Activated naive CD4-positive, alpha-beta T cell treated with anti-CD3 and anti-CD28 coated beads for 36 hours (primary cell): ENCODE measurements at places on chromosomes 4 and X.

- peak; percentile 51 for DNase-seq
Measured at GRCh38 chr4:184163813-184164212, 53.9 kb downstream of the ENPP6 start.

DNA sequence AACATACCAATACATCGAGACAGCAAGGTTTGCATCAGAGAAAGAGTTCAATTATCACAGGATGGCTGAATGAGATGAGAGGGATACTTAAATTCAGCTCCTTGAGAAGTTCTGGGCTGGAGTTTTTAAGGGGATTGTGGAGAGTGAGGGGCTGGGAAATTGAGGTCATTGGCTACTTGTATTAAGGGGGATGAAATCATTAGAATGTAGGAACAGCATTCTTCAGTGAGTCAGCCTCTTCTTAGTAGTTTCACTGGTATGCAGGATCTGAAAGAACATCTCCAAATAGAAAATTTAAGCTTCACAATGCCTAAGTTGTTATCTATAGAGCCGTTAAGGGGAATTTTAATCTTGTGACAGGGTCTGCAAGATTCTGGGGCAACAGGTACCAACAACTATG, 211.6 kb upstream of the TAPT1 start:
- no peak for DNase-seq

GRCh38 chr4:123102897-123103471, 180.6 kb upstream of the NUDT6 start:
- DNase-seq: no peak

DNA sequence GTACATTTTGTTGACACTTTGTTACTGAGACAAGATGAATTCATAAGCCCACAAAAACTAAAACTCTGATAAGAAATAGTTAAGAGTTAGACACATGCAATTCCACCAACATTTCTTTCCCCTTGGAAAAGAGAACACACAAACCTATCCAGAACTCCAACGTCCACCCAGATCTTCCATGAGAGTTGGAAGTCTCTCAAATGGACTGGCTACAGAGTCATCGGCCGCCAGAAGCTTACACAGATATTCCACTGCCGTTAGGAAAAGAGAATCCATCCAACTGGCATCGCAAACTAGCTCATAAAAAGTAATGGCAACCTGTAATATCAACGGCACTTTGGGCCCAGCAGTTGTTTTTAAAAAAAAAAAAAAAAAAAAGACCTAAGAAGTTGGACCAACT, 114.7 kb downstream of the PRKX start:
- no peak for DNase-seq

DNA sequence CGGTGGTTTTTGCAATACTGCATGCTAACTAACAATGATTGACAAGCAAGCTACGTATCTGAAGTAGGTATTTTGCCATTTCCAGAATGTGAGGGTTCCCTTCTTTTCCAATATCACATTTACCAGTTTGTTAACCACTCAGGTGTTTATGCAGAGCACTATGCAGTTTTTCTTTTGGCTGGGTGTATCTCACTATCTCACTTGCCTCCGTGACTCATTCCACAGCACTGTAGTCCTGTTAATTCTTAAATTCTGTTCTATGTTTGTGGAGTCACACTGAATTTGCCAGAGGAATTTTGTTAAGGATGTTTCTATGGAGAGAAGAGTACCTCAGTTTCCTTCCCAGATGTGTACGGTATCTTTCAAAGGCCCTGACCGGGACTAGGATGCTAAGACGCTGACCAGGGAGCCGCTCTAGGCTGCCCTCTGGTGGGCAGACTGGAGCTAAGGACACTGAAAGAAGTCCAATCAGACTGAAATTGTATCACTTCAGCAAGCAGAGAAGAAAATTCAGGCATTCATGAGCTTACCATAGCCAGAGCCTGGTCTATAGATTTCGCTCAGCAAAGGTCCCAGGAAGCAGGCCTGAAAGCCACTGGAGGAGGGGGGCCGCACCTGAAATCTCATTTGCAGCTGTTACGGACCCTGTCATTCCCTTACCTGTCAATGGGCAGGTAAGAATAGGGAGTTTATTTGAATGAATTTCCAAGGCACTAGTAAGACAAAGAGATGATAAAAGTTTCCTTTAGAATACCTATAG, 388.4 kb upstream of the SPOCK3 start:
- peak; percentile 45 for DNase-seq

GRCh38 chr4:94583914-94584641, 132.3 kb downstream of the PDLIM5 start:
- no peak for DNase-seq

DNA sequence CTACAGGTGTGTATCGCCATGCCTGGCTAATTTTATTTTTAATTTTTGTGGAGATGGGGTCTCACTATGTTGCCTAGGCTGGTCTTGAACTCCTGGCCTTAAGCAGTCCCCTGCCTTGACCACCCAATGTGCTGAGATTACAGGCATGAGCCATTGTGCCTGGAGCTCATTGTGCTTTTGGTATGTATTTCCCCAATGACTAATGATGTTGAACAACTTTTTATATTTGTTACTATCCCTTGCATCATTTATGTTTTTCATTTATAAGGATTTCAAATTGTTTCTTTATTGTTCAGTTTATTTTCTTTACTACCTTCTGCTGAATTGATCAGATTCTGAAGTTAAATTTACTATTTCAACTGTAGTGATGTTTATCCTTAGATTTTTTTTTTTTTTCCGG, 199.7 kb downstream of the CEP135 start:
- no peak for DNase-seq

DNA sequence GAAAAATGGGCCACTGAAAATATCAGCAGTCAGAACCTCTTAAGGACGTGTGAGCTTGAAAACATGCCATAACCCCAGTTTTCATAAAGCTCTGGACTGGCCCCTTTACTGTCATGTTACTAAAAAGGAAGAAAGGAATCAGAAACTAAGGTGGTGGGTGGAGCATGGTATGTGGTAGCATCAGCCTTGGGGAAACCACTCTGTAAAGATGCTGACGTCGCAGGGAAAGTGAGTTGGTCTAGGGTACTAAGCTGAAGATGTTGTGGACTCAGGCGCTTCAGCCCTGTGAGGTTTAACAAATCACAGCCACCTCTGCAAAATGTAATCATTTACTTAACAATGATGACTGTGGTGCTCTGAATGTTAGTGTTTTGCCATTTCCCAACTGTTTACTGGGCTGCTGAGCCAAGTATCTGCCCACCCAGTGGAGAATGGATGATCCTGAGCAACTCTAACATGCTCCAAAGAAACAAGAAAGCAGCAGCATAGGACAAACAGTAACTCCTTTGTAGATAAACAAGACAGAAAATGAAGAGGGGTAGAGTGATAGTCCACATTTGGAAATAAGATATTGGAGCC, 33.4 kb downstream of the C4orf54 start:
- DNase-seq: peak; percentile 18

- DNase-seq: no peak
Measured at GRCh38 chr4:121934635-121935034, 17.2 kb downstream of the TRPC3 start.

DNA sequence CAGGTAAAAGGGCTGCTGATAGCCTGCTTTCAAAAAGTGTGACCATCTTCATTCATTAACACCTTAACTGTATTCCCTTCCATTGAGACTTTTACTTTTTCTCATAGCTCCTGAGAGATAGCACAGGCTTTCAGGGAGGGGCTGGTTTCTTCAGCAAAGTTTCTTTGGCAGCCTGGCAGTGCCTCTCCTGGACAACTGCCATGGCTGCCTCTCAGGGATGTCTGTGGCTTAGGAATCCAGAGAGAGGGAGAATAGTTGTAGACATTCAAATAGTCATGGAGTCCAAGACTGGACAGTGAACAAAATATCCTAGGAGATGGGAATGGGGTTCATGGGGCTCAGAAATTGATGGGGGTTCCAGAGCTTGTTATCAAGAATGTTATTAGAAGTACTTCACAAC, 81.1 kb downstream of the FAM47B start:
- no peak for DNase-seq

DNA sequence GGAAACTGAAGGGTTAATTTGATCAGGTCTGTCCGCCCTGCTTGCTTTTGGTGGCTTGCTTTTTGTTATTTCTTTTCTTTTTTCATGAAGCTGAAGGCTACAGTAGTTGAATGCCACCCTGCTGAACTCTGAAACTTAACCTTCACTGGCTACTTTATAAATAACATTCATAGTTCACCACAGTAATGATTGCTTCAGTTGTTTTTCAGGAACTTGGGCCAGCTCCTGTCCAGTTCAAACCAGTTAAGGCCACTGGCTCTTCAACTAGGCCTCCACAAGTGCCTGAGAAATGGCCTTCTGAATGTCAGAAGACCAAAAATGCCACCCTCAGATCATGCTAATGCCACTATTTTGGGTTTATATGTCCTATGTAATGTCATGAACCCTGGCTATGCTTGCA, 7.7 kb upstream of the ASB9 start:
- DNase-seq: no peak
